ENCODE measurements at places on chromosomes 6 and 20.

- no peak for DNase-seq
These were observed 90.2 kb upstream of the RIPOR2 start for GRCh38 chr6:25025919-25026301.

DNA sequence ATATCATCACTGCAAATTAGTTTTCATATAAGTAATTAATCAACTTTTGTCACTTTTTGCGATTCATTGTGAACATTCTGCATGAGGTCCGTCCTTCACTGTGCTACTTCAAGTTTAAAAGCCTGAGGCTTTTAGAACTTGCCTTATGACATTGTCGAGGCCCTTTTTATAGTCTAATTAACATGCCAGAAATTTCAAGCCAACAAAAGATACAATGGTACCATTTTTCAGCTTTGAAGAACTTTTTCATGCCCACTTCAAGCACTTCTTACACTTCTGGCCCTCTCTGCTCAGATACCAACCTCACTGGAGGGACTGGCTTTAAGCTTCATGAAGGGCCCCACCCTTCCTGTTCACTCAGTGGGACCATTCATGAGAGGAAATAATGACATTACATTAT, 323.1 kb downstream of the TPBG start:
- no peak for DNase-seq

- no peak for DNase-seq
These were observed 42.6 kb downstream of the PLCG1 start for GRCh38 chr20:41179961-41180360.

- DNase-seq = no peak
These were observed 108.8 kb downstream of the SMLR1 start for GRCh38 chr6:130935978-130936377.

GRCh38 chr6:33419580-33420490, at the start of gene SYNGAP1:
SYNGAP1 (plus strand) TSS chr6:33420065; CDS start chr6:33420265, 200 bp downstream.
- no peak for DNase-seq

DNA sequence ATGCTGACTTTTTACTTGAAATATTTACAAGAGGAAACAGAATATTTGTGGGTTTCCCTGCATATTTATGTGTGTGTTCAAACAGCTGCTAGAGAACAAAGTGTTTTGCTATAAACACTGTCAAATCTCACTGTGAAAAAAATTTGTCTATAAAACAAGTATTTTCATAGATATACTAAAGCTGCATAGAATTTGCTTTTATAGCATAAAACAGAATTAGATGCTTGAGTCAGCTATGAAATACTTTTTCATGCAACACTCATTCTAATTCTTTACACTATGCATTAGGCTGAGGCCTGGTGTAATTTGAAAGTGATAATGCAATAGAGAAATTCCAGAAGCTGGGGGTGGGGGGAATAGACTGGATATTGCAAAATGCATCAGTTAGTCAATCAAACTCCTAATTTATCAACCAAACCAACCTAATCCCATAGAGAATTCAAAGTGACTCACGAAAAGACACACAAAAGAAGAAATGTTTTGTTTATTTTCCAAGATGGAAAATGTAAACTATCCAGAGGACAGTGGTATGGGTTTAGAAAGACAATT, 148.2 kb downstream of the LAMA2 start:
- no peak for DNase-seq

DNA sequence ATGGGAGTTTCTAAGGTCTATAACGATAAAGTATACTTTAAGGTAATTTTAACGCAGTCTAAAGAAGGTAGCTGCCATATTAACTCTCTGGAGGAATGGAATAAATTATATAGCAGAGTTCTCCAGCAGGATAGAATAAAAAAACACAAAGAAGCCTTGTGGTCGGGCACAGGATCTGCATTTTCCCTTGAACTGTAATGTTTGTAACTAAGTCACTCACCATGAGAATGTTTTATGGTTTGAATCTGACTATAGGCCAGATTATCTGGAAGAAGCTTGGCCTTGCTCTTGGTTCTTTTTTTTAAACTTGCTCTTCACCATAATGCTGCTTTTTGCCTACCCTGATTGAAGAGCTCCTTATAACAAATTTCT, 238.8 kb upstream of the NOX3 start:
- DNase-seq = no peak

- DNase-seq = no peak
These were observed 7.9 kb downstream of the RING1 start for GRCh38 chr6:33216117-33216649.

GRCh38 chr6:39386487-39386886, 64.0 kb upstream of the KCNK16 start:
- DNase-seq = no peak

GRCh38 chr6:139743664-139744437, 369.4 kb upstream of the CITED2 start:
- DNase-seq = no peak

GRCh38 chr6:159203304-159204005, 34.3 kb downstream of the FNDC1 start:
- DNase-seq = no peak

DNA sequence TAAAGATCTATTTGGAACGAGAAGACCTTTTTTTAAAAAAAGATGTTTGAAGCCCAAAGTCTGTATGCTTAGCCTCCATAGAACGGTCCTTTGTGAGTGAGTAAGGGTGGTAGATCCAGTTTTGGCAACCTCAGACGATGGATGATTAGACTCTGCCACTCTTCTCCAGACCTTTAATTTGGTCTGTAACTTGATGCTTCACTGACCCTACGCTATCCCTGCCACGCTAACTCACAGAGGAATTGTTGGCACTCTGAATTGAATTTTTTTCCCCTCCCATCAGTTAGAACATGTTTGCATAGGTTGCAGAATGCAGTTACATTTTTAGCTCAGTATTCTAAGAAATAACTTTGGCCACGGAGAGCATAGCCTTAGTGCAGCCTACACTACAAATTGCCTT, 15.8 kb upstream of the DEK start:
- DNase-seq = no peak

DNA sequence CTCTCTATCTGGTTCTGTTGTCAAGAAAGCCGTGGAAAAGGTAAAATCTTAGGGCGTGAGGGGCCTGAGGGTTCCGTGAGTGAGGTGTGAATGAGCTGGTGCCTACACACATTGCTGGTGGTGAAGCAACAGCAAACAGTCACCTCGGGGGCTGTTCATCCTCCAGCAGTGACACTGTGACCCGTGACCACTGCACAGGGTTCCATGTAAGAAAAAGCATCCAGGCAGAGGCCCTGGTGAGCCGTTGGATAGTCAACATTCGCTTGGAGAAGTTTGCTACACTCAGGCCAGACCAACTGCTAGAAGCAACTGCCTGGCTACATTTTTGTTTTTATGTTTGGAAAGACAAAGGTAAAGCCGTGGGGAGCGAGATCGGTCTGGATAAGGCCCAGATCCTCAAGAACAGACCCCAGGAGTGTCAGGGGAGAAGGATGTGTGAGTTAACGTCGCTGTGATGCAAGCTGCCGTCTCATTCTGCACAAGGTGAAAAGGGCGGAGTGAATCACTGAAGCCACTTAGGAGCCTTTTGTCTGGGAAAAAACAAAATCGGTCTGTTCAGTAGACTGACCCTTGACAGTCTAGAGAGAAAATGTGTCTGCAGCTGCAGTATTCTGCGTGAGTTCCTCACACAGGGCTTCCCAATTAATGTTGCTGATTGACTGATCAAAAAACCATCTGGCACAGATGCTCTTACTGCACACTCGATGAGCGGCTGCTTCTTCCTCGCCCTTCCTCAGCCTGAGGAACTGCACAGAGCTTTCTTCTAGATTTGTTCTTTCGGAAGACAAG, 404.0 kb downstream of the SMOC2 start:
- no peak for DNase-seq

DNA sequence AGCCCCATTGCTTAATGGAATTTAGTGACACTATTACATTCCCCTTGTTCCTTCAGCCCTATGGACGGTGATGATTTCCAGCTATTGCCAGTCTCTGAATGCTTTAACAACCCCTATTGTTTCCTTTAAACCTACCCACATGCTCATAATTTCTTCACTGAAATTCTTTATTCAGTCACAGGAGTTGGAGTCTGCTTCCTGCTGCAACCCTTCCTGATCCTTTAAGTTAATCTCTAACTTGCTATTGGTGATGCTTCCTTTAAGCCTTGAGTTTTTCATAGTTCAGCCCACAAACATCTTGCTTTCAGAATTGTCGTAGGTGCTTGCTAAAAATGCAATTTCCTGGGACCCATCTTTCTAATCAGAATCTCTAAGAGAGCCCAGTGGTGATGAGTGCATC, 66.3 kb upstream of the TNFAIP3 start:
- no peak for DNase-seq

DNA sequence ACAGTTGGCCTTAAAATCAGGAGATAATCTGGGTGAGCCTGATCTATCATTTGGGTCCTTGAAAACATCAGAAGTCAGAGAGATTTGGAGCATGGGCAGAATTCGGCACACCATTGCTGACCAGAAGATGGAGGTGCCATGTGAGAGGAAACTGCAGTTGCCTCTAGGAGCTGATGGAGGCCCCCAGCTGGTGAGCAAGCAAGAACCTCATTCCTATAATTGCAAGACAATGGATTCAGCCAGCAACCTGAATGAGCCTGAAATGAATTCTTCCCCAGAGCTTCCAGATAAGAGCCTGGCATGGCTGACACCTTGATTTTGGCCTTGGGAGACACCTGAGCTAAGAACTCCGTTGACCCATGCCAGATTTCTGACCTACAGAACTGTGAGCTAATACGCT, 76.3 kb upstream of the FYN start:
- DNase-seq = no peak

DNA sequence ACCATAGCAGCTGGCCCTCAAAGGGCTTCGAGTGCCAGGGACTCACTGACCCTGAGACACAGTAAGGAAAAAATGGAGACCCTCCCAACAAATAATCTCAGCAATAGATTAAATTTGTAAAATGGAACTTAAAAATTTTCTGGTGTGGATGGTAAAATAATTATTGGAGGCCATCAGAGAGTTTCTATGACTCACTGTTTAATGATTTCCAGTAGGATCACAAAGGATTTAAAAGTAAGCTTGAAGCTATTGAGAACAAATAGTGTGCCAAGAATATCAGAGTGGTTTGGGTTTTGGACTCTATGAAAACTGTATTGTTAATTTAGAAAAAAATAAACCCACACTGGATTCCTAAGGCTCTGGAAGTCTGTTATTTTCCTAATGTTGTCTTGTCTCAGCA, 115.2 kb upstream of the AKIRIN2 start:
- no peak for DNase-seq

DNA sequence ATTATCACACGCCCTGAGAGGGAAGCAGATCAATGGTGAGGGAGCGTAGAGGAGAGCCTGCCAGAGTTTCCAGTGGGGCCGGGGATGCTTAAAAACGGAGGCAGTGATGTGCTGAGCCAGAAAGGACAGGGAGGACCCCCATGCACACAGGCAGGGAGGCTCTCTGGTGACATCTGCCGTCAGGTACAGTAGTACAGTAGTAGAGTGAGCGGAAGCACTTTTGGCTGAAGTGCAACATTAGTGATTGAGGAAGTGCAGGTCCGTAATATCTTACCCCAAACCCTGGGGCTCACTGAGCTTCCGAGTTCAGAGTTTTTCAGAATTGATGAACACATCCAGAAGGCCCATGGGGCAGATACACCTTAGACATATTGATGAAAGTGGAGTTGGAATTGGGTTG, 42.1 kb downstream of the GFRA4 start:
- no peak for DNase-seq

DNA sequence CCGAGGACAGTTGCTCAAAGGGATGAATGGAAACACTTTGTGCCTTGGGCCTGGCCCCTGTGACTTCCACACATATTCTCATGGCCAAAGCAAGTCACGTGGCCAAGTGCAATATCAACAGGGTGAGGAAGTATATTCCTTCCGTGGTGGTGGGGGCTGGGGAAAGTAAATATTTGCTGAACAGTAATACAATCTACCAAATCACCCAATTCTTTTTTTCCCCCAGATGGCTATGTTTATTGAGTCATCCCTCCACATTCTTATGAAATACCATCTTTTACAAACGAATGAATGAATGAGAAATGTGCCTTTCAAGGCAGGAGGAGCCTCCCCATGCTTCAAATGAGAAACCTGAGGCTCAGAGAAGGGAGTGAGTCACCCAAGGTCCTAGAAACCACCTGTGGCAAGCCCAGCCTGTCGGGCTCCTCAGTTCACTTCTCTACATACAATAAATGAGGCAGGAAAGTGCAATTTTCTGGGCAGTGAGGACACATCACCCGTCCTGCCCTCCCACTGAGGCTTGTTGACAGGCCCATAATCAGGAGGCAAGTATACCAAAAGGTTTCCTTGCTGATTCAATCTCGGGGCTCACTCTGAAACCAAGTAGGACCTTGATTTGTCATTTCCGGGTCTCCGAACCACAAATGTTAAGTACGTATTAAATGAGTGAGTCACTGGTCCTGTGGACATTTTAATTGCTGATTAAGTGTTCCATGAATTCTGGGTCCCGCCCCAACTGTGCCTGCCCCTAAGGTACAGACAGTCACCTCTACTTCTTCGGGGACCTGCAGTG, 25.3 kb upstream of the TOP1 start:
- DNase-seq = peak; percentile 56

- no peak for DNase-seq
These were observed 4.3 kb downstream of the ZBTB46 start for GRCh38 chr20:63826753-63827152.

GRCh38 chr20:34532320-34532719, 16.1 kb downstream of the DYNLRB1 start:
- DNase-seq = no peak

GRCh38 chr20:51396365-51396909, 146.1 kb downstream of the NFATC2 start:
- DNase-seq = no peak

DNA sequence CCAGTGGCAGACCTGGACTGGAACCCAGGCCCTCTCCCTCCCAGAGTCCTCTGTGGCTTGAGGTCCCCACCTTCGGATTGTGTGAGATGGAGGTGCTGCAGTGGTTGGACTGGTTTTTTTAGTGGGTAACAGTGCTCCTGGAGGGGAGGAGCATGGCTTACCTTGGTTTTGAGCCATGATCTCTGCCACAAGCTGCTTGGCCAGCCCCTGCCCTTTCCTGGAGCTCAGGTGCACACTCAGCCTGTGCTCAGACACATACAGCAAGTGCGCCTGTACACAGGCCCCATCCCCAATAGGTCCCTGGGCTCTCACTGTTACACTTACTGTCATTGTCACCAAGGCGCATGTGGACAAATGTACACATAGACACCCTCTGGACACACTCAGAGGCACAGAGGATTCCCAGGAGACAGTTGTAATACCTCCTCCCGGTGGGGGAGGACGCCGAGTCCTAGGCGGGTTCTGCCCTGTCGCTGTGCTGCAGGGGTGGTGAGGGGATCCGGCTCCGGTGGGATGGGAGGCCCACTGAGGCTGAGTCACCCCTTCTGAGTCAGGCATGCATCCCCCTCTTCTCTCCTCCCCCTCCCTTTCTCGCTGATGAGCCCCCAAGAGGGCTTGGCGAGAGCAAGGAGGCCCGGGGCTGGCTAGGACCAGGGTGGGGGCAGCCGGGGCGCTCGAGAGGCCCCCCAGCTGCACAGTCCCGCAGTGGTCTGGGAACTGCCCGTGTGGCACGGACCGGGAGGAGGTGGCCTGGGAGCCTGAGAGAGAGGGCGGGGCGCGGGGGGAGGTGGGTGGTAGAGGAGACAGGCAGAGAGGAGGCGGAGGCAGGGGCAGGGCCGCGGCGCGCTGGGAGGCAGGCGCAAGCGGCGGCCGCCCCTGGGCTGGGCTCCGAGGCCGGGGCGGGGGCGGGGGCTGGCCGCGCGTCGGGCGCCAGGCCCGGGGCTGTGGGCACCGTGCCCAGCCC, 522 bp upstream of the EPB41L1 start:
- DNase-seq = peak; percentile 45
